Activated CD4-positive, CD25-positive, alpha-beta regulatory T cell (primary cell): ENCODE measurements at places on chromosomes 12 and 14.

DNA sequence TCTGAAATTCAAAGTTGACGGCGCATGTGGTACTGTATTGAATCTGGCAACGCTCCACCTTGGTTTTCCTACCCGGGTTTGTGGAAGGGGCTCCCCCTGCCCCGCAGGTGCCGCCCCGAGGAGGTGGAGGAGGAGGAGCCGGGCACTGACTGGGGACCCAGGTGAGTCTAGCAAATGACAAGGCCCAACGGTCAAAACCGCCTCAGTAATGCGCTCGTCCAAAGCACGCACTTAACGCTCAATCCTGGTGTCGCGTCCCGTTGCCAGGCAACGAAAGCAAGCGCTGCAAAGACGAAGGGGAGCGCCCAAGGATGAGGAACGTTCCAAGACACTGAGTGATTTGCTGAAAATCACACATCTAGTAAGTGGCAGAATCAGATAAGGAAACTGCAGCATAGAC, 24.0 kb upstream of the CLEC4E start:
- no peak for DNase-seq

GRCh38 chr12:129127211-129127610, 273.9 kb downstream of the GLT1D1 start:
- DNase-seq, result no peak

DNA sequence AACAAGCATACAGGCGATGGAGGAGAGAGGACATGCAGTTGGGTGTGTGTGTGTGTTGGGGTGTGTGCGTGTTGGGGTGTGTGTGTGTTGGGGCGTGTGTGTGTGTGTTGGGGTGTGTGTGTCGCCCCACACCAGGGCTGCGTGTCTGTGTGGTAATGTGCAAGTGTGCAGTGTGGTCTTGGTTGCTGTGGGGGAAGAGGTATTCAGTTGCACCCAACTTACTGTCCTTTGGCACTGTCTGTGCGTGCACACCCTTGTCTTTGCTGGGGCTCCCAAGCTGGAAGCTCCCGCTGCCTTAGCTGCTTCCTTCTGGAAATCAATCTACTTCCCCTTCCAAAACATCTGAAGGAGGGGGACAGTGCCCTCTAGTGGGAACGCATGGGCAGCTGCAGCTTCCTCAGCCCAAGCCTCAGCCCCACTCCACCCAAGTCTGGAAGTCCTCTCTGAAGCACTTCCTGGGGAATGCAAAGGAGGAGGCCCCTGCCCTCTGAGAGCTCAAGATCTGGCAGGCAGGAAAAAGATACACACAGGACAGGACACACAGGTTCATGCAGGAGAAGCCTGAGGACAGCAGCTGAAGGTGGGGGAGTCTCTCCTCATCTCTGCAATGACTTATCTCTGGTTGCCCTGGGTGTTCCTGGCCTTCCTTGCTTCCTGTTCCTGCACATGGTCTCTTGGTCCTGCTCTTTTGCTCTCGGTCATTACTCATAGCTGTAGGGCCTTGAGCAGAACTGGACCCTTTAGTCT, 13.1 kb downstream of the ASIC1 start:
- peak; percentile 35 for DNase-seq

DNA sequence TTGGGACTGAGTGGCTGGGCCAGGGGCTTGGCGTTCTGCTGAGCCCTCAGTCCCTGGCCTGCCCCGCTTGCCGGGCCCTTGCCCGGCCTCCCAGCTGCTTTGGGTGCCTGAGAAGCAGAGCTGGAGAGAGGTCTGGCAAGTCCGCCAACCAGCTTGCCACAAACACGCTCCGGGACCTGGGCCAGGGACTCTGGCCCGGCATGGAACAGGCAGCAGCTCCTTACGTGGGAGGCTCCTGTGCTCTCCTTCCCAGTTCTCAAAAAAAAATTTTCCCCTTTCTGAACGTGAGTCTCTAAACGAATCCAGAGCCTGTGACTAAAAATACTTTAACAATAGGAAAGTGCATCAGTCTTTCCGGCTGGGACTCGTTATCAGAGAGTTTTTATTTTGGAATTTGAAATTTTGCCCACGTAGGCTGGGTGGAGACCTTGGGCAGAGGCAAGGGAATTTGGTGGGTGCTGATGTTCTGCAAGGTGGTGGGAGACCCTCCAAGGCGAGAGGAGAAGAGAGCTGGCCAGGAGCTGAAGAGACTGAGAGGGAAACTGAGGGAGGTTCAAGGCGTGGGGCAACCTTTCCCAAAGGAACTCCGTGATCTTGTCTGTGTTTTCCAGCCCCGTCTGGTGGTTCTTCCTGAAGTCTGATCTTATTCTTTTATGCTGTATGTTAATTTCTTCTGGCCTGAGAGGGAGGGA, 6.8 kb upstream of the NR4A1 start:
- no peak for DNase-seq

DNA sequence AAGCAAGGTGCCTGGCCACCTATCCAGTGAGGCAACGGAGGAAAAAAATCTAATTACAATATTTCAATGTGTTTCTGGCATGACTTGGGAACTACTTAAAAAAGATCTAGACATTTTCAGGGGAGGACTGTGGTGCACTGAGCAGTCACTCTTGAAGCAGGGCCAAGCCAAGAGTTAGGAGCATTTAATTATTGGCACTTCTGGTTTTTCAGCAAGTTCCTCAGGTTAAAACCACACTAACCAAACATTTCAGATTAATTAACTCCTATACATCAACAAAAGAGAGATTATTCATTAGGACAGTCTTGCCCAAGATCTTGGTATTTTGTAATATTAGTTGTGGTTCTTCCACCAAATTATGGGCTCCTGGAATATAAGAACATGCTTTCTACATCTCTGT, 25.6 kb downstream of the PRKAB1 start:
- DNase-seq, result no peak

GRCh38 chr12:80690090-80690489, 17.3 kb upstream of the MYF6 start:
- DNase-seq, result no peak

DNA sequence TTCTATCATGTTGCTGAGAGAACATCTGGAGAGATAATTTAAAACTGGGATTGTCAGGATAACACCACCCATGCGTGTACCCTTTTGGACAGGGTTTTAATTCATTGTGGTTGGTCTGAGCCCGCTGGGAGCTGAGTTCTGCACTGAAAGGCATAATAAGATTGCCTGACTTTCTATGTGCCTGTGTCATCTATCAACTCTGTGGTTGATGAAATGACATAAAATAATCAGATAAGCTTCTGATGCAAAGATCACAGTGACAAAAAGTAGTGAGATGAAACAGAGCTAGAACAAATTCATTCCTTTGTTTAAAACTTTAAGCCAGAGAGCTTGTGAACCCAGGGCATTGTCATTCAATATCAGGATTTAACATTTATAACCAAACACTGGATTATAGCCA, 98.7 kb downstream of the BBS10 start:
- no peak for DNase-seq

DNA sequence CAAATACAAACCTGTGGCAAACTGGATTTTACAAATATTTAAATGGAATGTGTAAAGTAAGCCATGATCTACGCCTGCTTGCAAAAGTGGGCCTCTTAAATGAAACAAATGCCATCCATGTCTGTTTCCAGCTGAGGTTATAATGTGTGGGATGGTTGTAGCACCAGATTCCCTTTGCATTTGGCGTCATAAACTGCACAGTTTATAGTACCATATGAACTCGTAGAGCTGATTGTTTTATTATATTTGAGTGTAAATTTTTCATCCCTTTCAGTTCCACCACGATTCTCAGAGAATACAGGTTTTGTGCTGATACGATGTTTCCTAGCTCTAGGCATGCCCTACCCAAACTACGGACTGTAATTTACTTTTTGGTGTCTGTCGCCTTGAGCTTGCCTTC, 374.9 kb downstream of the EGLN3 start:
- DNase-seq, result no peak

DNA sequence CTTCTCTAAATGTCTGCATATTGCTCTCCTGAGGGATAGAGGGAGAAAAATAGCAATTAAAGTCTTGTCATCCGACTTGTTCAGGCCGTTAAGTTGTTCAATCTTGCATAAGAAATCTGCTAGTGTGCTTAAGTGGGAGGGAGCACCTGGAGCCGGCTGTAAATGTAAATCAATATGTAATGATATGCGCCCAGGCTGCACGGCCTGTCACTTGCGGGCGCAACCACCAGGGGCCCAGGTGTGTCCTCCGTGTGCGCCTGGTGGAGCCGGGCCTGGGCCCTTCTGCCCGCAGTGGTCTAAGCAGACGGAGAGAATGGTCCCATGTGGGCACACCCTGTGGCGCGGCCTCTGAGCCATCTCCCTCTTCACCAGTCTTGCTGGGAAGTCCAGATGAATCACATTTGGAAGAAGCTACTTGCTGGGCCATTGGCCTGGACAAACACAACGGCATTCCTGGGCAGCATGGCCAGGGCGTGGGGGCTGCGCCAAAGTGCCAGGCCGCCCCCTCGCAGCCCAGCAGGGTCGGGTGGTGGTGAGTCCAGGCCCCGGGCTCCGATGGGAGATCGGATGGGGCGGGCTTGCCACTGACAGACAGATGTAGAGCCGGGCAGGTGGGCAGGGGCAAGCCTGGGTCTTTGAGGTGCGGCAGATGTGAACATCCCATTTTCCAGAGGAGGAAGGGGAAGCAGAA, 193.3 kb upstream of the C14orf180 start:
- no peak for DNase-seq

DNA sequence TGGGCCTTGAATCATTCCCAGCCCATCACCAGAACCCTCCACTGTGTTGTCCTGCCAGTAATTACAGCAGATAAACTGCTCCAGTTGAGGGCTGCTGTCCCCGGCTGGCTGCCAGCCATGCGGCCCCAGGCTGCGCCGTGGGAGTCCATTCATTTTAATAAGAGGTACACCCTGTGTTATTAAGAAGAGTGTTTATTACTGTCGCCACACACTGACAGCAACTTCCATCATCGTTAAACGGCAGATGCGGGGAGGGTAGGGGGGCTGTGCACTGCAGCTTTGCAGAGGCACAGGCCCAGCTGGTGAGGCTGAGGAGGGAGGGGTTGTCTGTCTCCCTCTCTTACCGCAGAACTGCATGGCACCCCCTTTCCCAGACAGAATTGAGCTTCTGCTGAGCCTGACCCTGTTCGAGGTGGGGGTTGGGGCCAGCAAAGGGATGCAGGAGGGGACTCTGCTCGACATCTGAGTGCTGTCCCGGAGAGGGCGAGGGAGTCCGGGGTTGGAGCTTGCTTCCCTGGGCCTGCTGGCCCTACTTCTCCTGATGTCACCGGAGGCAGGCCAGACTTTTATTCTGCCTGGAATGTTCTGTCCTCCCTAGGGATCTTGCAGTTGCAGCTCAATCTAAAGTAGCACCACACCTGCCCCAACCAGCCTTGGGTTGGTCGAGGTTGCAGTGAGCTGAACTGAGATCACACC, 33.8 kb upstream of the GPATCH2L start:
- DNase-seq, result no peak

DNA sequence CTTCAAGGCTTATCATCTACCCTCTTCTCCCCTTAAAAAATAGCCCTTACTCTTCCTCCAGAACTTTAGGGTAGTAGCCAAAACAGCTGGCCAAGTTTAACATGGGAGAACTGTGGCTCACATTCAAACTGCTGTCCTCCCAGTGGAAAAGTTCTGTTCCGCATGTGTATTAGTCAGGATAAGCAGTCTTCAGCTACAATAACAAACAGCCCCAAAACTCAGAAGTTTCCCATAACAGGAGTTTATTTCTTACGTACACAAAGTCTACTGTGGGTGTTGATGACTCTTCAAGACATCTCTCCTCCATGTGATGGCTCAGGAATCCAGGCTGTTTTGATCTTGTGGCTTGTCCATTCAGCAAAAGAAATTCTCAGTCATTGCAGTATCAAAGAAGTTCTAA, 35.5 kb downstream of the MYO1H start:
- no peak for DNase-seq

- DNase-seq, result no peak
Measured at GRCh38 chr12:60345442-60345841, 749.6 kb downstream of the SLC16A7 start.

DNA sequence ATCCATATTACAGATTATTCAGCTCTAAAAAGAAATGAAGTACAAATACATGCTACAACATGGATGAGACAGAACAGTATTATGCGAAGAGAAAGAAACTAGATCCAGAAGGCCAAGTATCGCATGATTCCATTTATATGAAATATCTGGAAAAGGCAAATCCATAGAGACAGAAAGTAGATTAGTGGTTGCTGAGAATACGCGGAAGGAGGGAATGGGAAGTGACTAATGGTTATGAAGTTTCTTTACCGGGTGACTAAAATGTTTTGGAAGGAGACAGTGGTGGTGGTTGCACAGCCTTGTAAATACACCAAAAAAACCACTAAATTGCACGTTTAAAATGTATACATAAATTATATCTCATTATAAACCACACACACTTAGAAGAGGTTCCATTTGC, 12.5 kb downstream of the PRDM4 start:
- no peak for DNase-seq

GRCh38 chr12:30166006-30166795, 382.5 kb upstream of the TMTC1 start:
- DNase-seq, result no peak

GRCh38 chr14:79328863-79329262, 882.4 kb downstream of the DIO2 start:
- DNase-seq, result no peak

DNA sequence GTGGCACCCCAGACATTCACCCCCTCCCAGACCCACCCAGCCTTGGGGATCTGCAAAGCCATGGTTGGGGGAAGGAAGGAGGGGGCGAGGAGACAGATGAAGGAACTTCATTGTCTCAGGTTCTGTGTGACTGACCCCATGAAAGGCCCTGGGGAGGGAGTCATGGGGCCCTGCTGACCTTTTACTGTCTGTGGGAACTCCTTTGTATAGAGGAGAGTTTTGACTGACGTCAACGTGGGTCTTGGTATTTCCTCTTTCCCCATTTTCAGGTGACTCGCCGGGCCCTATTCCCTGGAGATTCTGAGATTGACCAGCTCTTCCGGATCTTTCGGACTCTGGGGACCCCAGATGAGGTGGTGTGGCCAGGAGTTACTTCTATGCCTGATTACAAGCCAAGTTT, 3.1 kb upstream of the RAB5B start:
- DNase-seq, result no peak

DNA sequence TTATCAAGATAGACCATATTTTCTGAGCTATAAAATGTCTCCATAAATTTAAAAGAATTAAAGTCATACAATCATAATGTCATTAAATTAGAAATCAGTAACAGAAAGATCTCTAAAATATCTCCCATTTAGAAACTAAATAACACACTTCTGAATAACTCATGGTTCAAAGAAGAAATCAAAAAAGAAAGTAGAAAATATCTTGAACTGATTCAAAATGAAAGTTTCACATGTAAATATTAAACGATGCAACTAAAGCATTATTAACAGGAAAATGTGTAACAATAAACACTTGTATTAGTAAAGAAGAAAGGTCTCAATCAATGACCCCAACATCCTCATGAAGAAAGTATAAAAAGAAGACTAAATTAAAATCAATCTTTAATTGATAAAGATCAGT, 50.5 kb upstream of the PZP start:
- no peak for DNase-seq
